NCI-H1436 treated with DMSO at 0.1 percent for 48 hours (cell line): ENCODE measurements at places on chromosomes 7 and 10.

DNA sequence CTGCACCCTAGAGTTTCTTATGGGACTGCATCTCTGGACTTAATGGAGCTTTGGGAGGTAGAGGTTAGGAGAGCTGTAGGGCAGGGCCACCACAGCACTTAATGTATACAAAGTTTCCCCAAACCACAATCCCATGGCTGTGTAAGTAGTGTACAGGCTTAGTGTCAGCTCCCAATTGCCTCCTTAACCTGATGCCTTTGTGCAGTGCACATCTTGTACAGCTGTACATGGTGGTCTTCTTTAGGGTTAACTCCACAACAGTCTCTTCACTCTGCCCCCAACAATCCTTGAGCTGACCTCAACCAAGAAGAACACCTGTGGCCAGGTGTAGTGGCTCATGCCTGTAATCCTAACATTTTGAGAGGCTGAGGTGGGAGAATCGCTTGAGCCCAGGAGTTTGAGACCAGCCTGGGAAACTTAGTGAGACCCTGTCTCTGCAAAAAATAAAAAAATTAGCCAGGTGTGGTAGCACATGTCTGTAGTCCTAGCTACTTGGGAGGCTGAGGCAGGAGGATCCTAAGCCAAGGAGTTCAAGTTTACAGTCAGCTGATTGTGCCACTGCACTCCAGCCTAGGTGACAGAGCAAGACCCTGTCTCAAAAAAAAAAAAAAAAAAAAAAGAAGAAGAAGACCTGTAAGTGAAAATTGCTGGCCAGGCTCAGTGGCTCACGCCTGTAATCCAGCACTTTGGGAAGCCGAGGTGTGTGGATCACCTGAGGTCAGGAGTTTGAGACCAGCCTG is 6.8 kb downstream of the PLAU start:
- DNase-seq, result no peak

DNA sequence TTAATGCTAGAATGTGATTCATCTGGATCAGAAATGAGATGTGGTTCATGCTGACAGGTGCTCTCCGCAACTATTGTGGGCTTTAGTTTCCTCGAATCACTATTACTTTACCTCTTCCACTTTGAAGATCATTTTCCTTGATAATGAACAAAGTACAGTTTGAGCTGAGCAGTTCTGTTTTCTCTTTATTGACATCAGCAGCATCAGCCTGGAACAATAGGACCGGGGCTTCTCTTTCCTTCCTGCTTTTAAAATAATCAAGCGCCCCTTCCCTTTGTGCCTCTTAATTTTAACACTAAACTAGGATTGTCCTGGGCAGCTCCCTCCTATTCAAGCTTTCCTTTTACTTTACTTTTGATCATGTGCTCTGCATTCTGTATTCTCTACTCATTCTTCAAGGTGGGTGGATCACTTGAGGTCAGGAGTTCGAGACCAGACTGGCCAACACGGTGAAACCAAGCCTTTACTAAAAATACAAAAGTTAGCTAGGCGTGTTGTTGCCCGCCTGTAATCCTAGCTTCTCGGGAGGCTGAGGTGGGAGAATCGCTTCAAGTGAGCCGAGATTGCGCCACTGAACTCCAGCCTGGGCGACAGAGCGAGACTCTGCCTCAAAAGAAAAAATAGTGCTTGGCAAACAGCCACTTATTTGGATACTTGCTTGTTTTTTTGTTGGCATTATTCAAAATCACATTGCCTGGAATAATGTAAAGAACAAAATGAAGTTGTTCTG is 67.0 kb upstream of the RHEB start:
- no peak for DNase-seq

DNA sequence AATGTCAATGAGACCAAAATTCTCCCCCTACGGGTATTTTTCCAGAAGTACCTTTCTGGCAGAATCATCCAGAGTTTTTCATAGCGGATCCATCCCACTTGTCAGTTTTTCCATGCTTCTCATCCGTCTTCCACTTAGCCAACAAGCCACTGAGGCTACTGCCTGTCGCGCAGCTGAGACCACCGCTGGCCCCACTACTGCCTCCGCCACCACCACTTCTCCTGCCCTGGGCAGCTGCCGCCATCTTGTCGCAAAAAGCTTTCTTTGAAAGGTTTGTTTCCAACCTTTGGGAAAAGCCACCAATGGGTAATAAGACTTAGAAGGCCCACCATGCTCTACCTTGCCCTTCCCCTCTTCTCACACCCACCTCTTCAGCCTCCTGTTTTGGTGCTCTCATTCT is 42.1 kb downstream of the ERLIN1 start:
- DNase-seq, result no peak

- DNase-seq, result no peak
Observed at GRCh38 chr7:35380739-35381224, 126.9 kb upstream of the TBX20 start.

DNA sequence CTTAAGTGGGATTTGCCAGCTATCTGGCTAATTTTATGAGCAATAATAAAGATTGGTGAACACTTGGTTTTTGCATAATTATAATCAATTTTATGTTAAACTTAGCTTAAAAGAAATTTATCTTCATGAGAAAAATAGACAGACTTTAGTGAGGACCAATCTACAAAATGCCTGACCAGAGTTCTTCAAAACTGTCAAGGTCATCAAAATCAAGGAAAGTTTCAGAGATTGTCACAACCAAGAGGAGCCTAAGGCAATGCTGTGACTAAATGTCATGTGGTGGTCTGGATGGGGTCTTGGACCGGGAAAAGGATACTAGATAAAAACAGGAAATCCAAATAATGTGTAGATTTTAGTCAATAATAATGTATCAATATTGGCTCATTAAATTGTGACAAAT is 17.7 kb upstream of the FAM170B start:
- no peak for DNase-seq

DNA sequence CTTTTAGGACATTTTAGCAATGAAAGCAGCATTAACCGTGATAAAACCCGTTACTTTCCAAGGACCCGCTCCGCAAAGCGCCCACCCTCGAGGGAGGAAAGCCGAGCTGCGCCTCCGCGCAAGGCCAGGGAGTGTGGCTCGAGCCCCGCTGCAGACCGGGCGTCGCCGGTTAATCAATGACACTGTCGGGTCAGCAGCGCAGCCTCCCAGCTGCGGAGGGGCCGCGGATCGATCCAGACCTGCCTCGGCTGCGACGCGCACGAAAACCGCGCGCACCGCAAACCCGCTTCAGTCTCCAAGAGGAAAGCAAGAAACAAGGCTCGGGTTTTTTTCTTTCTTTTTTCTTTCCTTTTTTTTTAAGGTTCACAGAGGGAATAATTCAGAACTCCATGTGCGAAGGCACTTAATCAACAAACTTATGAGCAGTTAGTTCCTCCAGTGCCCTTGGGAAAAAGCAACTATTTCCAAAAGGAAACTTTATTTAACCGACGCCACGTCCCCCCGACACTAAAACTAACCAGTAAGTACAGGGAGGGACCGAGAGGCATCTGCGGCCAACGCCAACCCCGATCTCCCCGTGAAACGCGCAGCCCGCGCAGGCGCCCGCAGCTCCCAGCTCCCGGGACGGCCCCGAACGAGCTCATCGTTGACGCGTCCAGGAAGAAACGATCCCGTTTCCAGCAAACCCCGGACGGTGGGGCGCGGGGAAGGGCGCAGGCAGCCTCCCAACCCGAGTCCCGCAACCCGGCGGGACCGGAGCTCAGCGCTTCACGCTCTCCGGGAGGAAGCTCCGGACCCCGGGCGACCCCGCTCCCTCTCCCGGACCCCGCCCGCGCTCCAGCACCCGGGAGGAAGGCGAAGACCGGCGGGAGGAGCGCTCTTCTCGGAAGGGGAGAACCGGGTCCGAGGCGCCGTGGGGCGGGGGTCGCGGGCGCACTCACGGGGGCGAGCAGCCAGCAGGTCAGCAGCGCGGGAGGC is 598 bp downstream of the VIPR2 start:
- DNase-seq, result no peak

- no peak for DNase-seq
Observed at GRCh38 chr7:44729949-44730590, 18.6 kb upstream of the ZMIZ2 start.

DNA sequence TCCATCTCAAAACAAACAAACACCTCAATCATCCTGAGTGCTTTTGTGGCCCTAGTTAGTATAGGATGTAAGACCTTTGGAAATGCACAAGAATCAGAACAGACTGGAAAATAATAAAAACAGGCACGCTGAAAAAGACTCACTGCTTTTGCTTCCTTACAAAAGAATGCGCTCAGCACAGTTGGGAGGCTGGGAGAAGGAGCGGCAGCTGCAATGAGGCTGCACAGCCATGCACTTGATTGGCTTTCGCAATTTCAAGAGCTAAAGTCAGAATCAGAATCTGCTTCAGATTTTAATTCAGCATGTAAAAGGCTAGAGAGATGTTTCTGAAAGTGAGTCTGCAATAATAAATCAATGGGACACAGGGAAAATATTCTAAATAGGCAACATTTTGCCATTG is 97.2 kb downstream of the FRMD4A start:
- no peak for DNase-seq

DNA sequence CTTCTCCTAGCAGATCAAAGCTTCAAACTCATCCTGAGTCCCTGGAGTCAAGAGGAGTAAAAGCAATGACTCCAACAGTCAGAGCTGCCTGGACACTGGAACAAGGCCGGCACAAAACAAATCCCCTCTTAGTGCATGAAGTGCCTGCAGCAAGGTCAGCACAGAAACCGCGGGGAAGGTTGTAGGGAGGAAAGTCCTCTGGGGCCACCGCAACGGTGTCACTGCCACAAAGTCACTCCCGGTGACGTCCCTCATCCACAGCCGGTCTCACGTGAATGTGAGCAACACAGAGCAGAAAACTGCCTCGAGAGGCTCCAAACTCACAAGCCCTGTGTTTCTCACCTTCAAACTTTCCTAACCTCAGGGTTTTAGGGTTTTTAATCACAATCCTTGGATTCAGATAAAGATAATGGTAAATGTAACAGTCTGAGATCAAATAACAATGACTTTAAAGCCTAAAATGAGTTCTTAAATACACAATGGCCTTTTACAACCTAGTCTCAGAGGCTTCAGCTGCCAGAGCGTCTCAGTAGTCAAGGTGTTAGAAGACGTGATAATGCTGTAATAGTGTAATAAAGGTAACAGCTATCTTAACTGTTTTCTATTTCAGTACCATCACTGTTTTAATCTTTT is 274.3 kb downstream of the ZMYND11 start:
- no peak for DNase-seq

DNA sequence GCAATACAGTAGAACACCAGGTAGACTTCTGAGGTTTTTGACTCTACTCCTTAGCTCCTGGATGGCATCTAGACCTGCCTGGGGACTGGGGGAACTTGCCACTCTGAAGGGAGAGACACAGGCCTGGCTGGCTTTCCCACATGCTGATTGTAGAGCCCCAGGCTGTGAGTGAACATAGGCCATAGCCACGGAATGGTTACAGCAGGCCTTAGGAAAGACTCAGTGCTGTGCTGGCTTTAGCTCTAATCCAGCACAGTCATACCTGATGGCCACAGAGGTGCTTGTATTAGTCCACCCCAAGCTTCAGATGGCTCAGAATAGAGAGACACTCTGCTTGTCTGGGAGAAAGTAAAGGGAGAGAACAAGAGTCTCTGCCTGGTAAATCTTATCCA is 35.0 kb upstream of the ARHGAP12 start:
- no peak for DNase-seq

DNA sequence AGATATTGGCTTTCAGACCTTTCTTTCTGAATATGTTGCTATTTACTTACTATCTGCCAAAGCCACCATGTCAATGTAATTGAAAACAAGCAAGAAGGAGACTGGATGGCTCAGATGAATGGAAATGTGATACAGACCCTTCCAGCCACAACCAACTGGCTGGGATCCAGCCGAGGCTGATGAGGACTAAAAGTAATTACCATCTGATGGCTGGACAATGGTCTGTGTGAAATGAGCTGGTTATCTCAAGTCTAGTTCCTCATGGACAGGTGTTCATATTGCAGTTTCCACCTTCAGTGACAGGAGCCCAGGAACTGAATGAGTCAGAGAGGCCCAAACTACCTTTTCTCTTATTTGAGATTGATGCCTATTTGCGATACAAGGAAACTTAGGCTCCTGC is 267.5 kb downstream of the GATA3 start:
- no peak for DNase-seq

GRCh38 chr10:101066896-101067355 is 5.1 kb downstream of the KAZALD1 start:
- DNase-seq, result no peak

- no peak for DNase-seq
Observed at GRCh38 chr10:110667620-110668343, 23.6 kb downstream of the RBM20 start.

GRCh38 chr7:113026941-113027340 is 59.7 kb downstream of the GPR85 start:
- no peak for DNase-seq

DNA sequence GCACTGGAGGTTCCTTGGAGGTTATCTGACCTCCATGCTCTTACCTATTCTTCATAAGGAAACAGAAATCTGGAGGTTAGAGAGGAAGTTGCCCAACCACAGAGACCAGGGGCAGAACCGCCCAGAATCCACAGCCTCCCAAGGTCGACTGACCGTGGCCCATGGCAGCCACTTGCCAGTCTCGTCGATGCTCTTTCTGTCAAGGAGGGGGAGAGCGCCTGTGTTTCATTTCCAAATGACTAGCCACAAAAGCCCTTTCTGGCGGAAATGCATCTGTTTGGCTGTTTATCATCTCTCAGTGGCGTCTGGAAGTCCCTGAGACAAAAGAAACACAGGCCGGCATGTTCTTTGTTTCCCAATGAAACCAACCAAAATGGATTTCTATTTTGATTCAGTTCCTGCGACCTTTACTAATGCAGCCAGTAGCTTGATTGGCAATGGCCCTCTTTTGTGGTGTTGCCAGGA is 2.9 kb downstream of the RAMP3 start:
- DNase-seq, result no peak

DNA sequence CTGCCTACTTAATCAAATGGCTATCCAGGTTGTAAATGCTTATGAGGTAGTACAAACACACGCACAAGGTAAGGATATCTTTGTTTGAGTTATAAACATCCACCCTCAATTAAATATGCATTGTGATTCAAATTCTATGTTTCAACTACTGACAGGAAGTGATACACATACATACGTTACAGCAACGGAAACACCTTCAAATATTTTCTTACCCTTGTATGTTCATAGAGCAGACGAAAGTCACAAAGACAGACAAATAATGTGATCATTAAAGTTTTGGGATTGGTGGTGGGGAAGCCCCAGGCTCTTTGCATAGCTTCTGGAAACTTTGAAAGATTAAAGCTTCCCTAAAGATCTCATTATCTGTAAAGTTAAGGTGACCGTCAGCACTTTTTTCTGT is 521.0 kb downstream of the PARD3 start:
- DNase-seq, result no peak

- no peak for DNase-seq
Observed at GRCh38 chr10:101165736-101166135, 34.6 kb downstream of the TLX1 start.
